Upper lobe of right lung (tissue), 1 donor: ENCODE measurements at places on chromosomes 1 and 21.

- no peak for DNase-seq
Observed at GRCh38 chr1:18998016-18998724, 41.7 kb upstream of the IFFO2 start.

DNA sequence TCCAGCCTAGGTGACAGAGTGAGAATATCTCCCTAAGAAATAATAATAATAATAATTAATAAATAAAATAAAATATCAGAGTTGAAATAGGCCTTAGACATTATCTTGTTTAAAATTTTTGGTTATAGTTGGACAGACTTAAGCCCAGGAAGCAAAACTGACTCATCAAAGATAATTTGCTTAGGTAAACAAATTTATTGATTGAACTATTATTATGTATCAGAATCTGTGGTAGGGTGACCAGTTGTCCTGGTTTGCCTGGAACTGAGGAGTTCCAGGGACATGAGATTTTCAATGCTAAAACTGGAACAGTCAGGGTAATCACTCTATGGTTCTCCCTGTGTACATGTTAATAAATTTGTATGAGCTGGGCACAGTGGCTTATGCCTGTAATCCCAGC, 47.8 kb upstream of the RNF11 start:
- DNase-seq: no peak

DNA sequence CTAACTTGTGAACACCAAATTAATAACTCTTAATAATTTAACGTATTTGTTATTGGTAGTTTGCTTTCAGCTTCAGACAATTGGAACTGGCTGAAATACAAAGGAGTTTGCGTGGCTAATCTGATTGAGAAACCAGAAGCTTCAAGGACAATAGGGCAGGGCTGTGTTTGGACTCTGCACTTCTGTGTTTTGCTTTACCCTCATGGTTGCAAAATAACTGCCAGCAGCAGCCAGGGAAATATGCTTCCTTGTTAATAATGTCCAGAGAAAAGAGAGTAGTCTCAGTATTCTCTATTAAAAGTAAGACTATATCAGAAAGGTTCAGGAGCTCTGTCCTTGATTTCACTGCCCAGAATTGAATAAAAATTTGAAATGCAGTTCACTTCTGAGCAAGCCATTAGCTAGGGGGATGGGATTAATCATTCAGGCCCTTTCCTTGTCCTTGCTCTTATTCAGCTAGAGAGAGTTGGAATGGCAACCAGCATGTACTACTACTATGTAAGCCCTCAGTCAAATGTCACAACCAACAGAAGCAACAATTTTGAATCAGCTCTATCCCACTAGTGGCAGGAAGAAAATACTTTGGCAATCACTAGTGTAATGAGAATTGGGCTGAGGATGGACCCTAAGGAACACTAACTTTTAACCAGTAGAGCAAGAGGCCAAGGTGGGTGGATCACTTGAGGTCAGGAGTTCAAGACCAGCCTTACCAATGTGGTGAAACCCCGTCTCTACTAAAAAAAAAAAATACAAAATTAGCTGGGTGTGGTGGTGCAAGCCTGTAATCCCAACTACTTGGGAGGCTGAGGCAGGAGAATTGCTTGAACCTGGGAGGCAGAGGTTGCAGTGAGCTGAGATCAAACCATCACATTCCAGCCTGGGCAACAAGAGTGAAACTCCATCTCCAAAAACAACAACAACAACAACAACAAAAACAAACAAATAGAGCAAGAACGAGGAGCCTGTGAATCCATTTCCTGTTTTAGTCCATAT, 76.8 kb downstream of the POU2F1 start:
- DNase-seq: no peak

DNA sequence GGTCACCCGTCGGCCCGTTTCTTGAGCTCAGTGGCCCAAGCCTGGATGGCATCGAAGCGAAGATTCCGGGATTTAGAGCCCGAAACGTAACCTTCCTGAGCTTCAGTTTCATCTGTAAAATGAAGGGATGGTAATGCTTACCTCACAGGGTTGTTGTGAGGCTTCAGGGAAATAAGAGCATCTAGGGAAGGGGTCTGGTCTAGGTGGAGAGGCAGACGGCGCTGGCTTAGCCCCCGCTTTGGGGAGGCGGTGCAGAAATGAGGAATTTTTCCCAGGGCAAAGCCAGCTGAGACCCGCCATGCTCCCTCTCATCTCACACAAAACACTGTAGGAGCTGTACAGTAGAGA, 717 bp upstream of the MYCL start:
- DNase-seq: no peak

DNA sequence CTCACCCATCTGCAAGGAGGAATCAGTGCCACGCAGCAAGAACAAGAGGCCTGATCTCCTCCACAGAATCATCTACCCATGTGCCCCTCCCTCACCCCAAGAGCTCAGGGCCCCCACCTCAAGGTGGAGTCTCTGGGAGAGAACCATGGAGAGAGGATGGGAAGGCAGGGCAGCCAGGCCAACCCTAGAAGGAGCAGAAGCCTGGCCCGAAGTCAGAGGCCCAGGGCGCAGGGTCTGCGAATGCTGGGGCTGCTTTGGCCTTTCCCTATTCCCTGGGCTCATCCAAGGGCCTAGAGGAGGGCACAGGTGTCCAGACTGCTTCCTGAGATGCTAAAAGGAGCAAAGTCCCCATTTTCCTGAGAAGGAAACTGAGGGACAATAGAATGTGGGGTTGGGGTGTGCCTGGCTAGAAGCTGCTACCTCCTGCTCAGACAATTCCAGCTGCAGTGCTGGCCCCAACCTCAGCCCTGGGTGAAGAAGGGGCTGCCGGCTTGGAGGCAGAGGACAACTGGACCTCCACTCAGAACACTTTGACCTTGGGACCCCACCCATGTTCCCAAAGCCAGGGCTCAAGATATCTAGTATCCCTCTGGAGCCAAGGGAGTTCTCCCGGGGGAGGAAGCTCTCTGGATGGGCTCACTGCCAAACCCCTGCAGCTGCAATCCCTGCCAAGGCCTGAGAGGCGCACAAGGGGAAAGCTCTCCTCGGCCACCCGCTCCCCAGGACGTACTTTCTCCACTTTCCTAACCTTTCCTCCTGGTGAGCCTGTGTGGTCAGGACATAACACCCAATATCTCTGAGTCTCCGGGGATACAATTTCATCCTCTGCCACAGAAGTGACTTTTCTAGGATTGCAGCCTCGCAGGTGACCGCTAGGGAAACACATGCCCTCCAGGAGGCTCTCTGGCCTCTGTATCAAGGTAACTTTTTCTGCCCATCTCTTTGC, 16.6 kb upstream of the LEMD1 start:
- DNase-seq: peak; percentile 88

DNA sequence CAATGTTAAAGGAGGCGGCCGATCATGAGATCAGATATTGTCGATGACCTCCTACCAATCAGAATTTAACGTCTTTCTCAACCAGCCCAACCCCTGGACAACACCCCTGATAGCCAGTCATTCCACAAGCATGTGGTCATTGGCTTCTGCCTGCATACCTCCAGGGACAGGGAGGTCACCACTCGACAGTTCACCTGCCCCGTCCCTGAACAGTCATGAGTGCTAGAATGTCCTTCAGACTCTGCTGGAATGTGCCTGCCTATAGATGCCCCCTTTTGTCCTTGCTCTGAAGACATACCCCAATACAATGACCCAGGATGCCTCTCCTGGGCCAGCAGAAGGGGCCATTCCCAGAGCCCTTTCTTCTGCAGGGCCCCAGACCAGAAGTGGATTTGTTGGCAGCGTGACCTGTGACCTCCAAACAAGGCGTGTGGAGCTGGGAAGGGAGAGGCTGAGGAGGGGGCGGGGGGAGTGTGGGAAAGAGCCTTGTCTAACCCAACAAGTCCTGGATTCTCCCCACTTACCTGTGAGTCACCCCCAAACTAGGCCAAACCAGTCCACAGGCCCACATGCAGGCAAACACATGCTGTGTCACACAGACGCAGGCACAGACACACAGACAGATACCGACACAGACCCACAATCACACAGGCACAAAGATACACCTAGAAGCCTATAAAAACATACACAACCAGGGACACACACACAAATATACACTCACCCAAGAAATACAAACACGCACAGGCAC, 2.2 kb downstream of the CRYBG2 start:
- DNase-seq: no peak

- DNase-seq: no peak
Observed at GRCh38 chr21:46274797-46275390, 10.5 kb downstream of the MCM3AP start.

DNA sequence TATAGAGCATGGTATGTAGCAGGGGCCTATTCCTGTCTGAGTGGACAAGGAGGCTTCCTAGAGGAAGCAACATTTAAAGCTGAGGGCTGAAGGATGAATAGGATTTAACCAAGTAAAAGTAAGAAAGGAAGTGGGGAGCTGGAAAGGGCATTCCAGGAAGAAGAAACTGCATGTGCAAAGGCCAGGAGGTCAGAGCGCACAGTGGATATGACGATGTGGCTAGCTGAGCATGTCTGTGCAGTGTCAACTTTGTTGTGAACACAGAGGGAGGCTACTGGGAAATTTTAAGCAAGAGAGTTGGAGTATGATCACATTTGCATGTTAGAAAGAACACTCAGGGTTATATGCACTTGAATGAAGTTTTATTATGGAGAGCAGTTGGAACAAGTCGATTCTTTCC, 28.6 kb upstream of the JUN start:
- DNase-seq: no peak

- no peak for DNase-seq
Observed at GRCh38 chr1:204420039-204421004, 8.7 kb upstream of the PPP1R15B start.

DNA sequence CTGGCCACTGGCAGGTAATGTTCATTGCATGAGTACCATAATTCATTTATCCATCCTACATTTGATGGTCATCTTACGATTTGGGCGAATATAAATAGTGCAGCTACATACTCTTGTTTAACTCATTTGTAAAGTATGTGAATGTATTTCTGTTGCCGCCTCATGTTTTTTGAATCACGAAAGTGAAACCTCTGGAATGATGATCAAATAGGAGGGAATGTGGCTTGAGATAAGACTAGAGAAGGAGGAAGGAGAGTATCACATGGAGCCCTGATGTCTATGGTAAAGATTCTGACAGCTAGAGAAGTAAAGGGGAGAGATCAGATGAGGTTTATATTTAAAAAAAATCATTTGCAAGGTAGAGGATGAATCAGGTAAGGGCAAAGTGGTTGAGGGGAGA, 8.0 kb downstream of the MRPS14 start:
- no peak for DNase-seq

DNA sequence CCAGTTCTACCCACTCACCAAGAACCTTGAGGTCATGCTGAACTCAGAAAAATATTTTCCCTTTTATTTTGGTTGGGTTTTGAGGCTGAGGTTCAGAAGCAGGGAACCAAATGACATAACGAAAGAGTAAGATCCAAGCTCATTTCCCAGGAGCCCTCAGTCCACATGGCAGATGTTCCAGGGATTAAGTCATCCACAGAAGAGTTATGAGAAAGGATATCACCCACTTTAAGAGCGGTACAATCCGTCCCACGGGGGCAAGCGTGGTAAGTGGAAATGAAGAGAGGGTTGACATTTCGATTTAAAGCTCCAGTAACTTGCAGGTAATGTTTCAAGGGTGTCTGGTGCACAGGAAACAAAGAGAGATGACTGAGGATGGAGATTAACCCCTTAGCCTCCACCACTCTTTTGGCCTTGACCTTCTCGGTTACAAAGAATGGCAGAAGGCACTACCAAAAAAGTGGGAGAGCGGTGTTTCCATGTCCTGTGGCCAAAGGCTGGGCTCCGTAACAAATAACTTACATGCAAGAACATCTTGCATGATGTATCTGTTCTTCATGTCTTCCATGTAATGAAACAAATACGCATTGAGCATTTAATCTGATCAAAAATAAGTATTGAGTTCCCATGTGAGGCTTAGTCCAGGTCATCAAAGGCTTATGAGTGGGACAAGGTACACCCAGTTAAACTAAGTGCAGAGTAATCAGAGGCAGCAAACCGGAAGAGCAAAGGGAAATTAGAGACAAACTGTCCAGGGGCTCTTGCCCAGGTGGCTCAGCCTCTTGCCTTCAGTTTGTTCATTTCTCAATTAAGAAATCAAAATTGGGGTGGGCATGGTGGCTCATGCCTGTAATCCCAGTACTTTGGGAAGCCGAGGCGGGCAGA, 241.4 kb downstream of the TOMM20 start:
- no peak for DNase-seq

DNA sequence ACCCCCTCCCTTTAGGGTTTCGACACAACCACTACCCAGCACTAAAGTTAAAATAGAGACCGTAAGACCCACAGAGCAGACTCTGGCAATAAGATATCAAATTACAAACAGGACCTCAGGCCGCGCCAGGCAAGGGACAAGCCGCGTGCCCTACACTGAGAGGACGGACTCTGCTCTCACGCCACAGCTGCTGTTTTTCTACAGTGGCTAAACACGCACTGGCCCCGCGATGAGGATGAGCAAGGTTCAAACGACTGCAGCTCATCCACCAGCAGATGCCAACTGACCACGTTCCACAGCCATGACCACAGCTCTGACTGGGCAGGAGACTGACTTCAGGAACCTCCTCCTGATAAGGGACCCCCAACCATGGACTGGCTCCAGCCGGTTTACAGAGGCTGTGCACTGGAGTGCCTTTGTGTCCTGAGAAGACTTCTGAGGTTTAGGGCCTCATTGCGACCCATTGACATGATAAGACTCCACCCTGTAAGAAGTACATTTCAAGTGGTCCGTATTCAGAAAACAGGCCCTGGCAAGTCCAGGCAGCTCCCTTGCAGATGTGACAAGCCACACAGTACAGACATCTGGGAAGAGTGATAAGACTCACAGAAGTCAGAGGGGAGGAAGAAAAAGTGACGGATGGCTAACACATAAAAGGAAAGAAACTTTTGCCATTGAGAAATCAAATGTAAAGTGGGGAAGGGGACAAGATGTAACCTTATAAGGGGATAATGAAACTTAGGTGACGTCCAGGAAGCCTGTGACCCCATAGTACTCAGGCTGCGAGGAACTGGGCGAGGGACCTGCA, 1.5 kb upstream of the KRTAP10-6 start:
- peak; percentile 37 for DNase-seq

DNA sequence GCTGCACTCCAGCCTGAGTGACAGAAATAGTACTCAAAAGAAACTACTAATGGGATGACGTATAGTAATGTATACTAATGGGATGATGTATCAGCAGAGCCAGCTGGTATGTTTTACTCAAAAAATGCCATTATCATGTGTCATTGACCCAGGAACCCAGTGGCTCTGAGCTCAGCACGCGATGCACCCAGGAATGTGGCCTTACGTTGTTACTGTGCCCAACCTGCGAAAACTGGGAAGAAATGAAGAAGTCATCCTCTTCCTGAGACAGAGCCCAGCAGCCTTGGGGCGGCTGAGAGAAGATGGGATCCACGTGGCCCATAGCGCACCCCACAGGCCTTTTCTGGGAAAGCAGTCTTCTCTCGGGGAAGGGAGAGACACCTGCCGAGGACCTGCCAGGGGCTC, 8.8 kb downstream of the UBE2J2 start:
- DNase-seq: no peak

DNA sequence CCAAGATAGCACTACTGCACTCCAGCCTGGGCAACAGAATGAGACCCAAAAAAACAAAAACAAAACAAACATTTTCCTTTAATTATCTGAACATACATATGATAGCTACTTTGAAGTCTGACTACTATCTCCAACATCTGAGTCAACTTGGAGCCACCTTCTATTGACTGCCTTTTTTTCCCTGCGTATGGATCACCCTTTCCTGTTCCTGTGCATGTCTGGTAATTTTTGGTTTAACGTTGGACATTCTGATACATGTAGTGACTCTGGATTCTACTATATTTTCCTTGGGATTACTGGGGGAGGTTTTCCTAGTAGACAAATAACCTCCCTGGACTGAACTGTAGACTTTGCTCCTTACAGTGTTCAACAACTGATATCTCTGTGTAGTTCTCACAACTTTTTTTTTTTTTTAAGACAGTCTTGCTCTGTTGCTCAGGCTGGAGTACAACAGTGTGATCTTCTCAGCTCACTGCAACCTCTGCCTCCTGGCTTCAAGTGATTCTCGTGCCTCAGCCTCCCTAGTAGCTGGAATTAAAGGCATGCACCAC, 70.3 kb downstream of the KIAA0319L start:
- no peak for DNase-seq
